ENCODE measurements at places on chromosomes 2 and 18.
A peak's percentile ranks its signal among the peaks of the same experiment; 100 is the strongest.

GRCh38 chr2:120103723-120104467 lies 91.0 kb downstream of the EPB41L5 start:
- peak; percentile 84 for DNase-seq

GRCh38 chr18:26867471-26867870 lies 2.0 kb upstream of the AQP4 start:
- no peak for DNase-seq

GRCh38 chr2:149561309-149561926 lies 26.2 kb downstream of the MMADHC start:
- peak; percentile 52 for DNase-seq

GRCh38 chr18:6174983-6175745 lies 239.5 kb downstream of the L3MBTL4 start:
- no peak for DNase-seq
